ENCODE measurements at places on chromosomes 5 and 9. TPM values are rescaled to one million over a fixed set of nuclear protein-coding genes. Genes with fewer than 3 reads are reported as not detected.

DNA sequence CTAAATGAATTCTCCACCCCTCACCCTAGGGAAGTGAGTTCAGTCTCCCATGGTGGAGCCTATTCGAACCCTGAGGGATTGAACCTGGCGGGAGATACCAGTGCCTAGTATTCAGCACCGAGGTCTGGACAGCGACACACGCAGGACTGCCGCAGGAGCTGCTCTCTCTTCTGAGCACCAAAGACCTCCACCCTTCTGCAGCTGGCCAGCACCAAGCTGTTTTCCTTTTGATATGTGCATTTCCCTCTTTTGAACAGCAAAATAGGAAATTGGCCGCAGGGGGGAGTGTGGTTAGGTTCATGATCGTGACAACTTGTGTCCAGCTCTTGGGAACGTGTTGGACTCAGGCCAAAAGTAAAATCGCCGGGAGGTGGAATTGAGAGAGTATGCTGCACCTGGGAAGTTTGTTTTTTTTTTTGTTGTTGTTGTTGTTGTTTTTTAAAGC is 1.2 kb upstream of the PCSK1 start:
- peak; percentile 72 for DNase-seq

DNA sequence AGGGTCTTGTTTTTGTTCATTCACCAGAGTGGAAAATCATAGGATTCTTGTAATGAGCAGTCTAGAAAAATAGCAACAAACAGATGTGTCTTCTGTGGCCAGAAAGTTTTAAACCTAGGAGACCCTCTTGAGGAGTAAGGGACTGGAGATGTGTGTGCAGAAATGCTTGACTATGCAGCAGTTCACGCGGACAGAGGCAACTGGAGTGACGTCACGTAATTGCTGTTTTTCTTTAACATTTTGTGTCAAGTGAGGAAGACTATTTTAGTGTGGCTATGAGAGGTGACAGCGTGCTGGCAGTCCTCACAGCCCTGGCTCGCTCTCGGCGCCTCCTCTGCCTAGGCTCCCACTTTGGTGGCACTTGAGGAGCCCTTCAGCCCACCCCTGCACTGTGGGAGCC is 163.1 kb upstream of the PTCH1 start:
- DNase-seq: no peak

DNA sequence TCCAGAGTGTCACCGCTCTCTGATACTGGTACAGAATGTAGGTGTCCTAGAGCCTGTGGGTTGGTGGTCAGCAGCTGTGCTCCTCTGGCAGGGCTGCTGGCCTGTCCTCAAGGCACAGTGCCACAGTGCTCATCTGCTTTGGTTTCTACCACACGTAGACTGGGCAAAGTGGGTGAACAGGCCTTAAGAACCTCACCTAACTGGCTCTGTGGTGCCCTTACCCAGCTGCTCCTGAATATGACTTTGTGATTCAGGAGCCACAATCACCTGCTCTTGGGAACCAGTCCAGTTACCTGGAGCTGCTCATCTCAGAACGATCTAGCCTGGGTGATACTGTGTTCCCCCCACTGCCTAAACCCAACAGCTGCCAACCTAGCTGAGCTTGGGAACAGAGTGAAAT is 6.4 kb downstream of the NOP16 start:
- DNase-seq: no peak

The COX7C gene
- 2,286 TPM for total RNA-seq

The PHF24 gene
- 0.10 TPM for total RNA-seq

DNA sequence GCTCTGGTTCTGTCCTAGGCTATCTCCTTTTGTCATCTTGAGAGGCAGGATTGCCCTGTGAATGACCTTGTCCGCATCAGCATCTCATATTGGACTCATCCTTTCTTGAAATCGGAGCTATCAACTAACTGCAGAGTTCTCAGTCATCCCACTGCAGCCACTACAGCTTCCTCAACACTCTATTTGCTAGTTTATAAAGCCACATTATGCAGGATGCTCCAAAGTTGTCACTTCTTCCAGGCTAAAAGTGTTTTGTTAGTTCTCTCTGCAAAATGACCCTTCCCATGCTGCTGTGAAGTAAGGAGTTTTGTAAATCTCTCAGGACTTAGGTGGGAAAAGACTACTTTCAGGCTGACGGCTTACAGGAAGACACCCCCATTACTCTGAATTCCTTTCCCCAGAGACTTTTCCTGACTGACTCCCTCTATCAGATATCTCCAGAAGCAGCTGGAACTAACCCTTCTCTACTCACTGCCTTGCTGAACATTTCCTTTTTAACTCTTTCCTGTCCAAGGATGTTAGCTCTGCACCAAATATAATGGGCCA is 257.6 kb downstream of the NFIB start:
- no peak for DNase-seq

The STXBP1 gene
- total RNA-seq: 49.4 TPM

GRCh38 chr5:67149951-67150523 is 46.6 kb downstream of the CD180 start:
- DNase-seq: no peak

GRCh38 chr5:125746917-125747316 is 676.3 kb upstream of the GRAMD2B start:
- no peak for DNase-seq

The GPSM1 gene
- total RNA-seq: 61.7 TPM

DNA sequence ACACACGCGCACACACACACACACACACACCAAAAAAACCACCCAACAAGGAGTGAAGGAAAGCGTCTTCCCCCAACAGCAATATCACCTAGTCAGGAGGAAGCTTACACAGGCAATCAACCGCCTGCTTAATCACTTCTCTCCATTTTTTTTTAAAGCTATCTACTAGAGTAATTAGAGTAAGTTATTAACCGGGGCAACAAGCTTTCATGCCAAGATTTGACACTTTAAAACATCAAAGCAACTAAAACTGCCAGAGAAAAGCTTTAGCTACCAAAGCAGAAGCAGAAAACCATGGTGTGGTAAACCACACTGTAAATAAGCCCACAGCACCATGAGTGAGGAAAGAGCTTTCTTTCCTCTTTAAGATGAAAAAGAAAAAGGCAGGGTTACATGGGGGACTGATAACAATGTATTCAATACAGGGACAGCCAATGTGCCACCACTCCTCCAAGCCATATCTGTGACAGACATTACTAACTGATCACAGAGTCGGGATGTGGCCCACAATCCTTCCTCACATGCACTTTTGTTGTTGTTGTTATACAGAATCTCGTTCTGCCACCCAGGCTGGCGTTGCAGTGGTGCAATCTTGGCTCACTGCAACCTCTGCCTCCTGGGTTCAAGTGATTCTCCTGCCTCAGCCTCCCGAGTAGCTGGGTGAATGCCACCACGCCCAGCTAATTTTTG is 282.1 kb downstream of the CRB2 start:
- DNase-seq: no peak

GRCh38 chr9:137486141-137486490 is 27.0 kb upstream of the NSMF start:
- DNase-seq: no peak

DNA sequence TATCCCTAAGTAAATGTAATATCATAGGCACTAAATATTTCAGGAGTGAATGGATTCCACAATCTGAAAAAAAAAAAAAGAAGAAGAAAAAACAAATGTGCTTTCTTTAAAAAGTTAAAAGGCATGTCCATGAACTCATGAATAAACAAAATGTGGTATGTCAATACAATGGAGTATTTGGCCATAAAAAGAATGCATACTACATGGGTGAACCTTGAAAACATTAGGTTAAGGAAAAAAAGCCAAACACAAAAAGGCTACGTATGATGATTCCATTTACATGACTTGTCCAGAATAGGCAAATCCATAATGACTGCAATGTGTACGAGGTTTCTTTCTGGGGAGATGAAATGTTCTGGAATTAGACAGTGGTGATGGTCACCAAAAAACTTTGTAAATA is 45.3 kb downstream of the FNIP1 start:
- no peak for DNase-seq

GRCh38 chr5:148725675-148726074 is 71.3 kb upstream of the HTR4 start:
- no peak for DNase-seq

The TSSK1B gene
- not detected for total RNA-seq

The PCDHA8 gene
- not detected for total RNA-seq

DNA sequence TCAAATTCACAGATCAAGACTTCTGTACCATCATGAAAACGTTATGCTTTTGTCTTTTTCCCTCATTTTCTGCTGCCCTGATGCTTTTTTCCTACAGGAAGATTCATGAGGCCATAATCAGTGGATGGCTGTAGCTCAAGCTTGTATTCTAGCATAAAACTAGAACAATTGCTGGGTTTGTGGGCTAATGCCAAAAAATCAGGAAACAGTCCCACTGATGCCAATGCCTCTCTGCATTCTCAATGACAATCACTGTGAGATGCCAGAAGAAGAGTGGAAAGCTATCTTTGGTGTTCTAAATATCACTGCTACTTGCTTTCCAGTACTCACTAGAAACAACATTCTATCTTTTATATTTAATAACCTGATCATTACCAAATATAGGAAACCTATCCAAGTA is 33.3 kb upstream of the FAM170A start:
- DNase-seq: no peak

DNA sequence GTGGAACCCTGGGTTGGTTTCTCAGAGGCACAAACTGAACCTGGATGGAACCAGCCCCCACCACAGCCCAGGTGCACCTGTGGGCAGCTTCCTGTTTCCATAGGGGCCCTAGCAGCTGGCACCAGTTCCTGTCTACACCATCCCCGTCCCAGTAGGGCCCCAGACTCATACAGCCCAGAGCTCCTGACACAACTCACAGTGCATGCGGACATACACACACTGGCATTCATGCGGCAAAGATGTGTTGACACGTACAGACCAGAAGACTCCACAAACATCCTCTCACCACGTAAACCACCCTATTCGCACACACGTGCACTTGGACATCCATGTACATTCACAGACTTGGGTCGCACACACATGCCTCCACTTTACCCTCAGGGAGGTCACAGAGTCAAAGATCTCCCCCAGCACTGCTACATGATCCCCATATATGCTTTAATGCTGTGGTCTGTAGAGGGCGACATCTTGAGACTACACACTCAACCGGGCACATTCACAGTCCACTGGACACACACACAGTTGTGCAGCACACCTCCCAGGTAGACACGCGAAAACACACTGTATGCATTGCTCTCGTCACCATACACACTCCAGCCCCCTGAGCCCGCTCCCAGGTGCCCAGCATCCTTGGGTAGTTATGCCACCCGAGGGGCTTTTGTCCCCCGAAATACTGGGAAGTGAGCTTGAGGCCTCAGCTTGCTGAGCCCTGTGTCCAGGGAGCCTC is 22.4 kb downstream of the CXXC5 start:
- DNase-seq: no peak

- no peak for DNase-seq
Measured at GRCh38 chr9:71767163-71767775, 1.0 kb downstream of the CEMIP2 start.

- no peak for DNase-seq
Measured at GRCh38 chr5:43073597-43074546, 33.8 kb upstream of the ANXA2R start.

DNA sequence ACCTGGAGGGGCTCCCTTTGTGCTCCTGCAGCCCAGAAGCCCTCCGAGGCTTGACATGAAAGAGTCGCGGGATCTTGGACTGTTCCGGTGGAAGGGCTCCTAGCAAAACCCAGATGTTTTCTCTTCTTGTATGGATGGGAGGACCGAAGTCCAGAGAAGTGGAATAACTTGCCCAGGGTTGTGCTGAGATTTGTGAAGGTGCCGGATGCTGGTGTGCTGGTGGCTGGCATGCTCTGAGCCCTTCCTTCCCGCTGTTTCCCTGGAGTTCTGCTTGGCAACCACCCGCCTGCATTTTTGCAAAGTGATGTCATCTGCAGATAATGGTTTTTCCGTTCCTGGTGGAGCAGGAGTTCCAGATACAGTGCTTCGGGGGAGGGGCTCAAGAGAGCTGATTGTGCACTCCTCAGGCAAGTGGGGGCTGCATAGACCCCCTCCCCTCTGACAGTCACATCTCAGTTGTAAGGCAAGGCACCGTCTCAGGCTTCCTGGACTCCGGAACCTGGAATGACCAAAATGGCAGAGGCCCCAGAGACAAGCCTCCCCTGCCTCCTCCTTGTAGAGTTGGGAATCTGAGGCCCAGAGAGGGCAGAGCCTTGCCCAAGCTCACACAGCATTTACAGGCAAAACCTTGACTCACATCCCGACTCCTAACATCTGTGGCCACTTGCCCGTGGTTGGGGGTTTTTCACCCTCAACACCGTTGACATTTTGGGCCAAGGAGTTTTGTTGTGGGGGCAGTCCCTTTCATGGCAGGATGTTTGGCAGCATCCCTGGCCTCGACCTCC is 157.0 kb downstream of the RGS3 start:
- peak; percentile 72 for DNase-seq

GRCh38 chr5:142685418-142686209 is at the start of gene FGF1:
Gene FGF1 (minus strand): TSS chr5:142686090. CDS start chr5:142614127, 71,963 bp downstream.
- peak; percentile 77 for DNase-seq

The LRRC14B gene
- 107 TPM for total RNA-seq

The FGF1 gene
- 43.6 TPM for total RNA-seq

- DNase-seq: no peak
Measured at GRCh38 chr5:35094948-35095347, 47.2 kb upstream of the AGXT2 start.

The TMEM8B gene
- total RNA-seq: 15.9 TPM

GRCh38 chr5:32583582-32584232 is 1.6 kb upstream of the SUB1 start:
- no peak for DNase-seq

DNA sequence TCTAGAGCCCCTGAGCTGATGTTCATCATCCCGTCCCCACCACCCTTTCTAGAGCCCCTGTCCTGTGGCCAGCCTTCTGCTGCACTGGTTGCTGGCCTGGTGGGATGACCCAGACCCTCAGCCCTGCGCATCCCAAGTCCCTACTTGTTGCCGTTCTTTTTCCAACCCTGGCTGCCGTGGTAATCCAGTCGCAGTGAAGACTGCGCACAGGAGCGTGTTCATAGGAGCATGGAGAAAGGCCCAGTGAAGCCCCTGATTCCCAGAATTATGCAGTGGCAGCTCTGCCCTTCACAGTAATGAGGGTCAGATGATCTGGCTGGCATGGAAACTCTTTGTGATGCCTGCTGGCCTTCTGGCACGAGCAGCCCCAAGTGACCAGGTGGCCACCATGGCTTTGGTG is 183.3 kb downstream of the CACNA1B start:
- DNase-seq: peak; percentile 15

GRCh38 chr9:83061990-83062650 is 822 bp downstream of the RASEF start:
- DNase-seq: peak; percentile 27

The PCDHB7 gene
- total RNA-seq: 0.77 TPM

DNA sequence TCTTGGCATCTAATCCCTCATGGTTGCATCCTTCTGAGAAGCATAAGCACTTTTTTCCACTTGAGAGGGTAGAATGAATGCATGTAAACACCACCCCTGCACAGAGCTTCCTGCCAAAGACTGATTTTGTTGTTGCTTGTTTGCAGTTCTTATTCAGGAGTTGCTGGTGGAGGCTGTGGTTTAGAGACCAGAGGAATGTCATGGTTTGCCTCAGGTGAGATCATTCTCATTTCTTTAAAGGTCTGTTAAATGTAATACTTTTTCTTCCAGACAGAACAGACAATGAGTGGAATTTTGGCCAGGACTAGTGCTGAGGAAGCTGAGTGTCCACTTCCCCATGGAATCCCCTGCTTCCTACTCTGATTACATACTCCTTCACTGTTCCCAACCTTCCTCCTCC is 3.2 kb upstream of the TNC start:
- no peak for DNase-seq

- no peak for DNase-seq
Measured at GRCh38 chr9:134169724-134170401, 5.5 kb upstream of the RNU6ATAC start.

GRCh38 chr5:174311531-174312269 is 266.2 kb downstream of the NSG2 start:
- peak; percentile 86 for DNase-seq

- no peak for DNase-seq
Measured at GRCh38 chr5:158819095-158819494, 280.6 kb downstream of the EBF1 start.
